ENCODE measurements at places on chromosomes 11 and 22. TPM values are rescaled to one million over a fixed set of nuclear protein-coding genes. Genes with fewer than 3 reads are reported as not detected.

Gene FOLR2
- not detected for total RNA-seq

Gene INS
- total RNA-seq = not detected

Gene OR8G5
- not detected for total RNA-seq

Gene GAB4
- not detected for total RNA-seq

Gene OR5A1
- not detected for total RNA-seq

Gene POGLUT3
- total RNA-seq = 12.4 TPM

Gene C11orf86
- 73.3 TPM for total RNA-seq

Gene MMP13
- not detected for total RNA-seq

Gene HORMAD2
- total RNA-seq = not detected

Gene GVQW3
- total RNA-seq = 1.2 TPM

Gene LSP1
- total RNA-seq = 1.6 TPM

Gene KRTAP5-2
- total RNA-seq = not detected

Gene RASGRP2
- total RNA-seq = 1.1 TPM

Gene UPK3A
- not detected for total RNA-seq

Gene MMP8
- total RNA-seq = not detected

Gene SLC22A9
- not detected for total RNA-seq

All from A549 treated with CORT108297 at 1 μM for 4 hours (cell line).